Stimulated activated CD8-positive, alpha-beta memory T cell treated with anti-CD3 and anti-CD28 coated beads, Interleukin-2, amount 100 ng/mL, for 1 hour (primary cell): ENCODE measurements at places on chromosomes 7 and 10.

- DNase-seq: no peak
These were observed 368.6 kb downstream of the REEP3 start for GRCh38 chr10:63889803-63890202.

DNA sequence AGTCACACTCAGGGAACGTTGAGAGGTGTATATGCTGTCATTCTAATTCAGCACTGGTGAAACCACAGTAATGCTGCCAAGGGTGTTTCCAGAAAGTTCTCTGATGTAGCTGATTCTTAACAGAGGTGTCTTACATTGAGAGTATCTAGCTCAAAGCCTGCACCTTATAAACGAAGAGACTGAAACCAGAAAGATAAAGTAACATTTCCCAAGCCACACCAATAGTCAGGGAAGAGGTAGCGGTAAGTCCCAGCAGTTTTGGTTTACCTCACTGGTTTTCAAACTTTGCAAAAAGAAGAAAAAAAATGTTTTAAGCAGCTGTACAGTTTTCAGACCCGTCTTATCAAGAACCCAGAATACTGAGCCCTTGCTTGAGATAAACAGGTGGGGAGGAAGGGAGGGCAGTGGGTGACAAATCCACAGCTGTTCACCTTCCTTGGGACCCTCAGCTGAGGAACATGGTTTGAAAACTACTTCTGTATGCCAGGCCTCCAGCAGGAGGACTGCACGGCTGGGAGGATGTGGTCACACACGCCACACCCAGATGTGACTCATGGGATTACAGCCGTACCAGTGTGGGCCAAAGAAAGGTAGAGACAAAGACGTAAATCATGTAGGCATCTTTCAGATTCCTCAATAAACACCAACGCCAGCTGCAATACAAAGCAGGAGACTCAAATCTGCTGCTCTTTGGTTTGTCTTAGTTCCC, 63.9 kb upstream of the GSDME start:
- peak; percentile 60 for DNase-seq

GRCh38 chr7:156612930-156613329, 27.6 kb upstream of the RNF32 start:
- DNase-seq: peak; percentile 51

- DNase-seq: no peak
These were observed 154.0 kb downstream of the SGMS1 start for GRCh38 chr10:50469778-50470193.

DNA sequence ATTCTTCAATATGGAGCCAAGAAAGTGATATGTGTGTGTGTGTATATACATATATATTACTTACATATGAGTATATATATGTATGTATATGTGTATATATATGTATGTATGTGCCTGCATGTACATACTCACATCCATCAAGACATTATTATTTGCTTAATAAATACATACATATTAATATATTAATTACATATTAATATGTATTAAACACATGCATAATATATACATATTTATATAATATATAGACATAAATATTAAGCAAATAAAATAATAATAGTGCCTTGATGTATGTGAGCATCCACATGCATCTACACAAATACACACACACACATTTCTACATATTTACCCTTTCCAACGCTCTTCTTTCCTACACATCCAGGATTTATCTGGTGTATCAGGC, 88.7 kb upstream of the KCNMA1 start:
- no peak for DNase-seq

- DNase-seq: no peak
These were observed 485.6 kb upstream of the GRM3 start for GRCh38 chr7:86158111-86158510.

GRCh38 chr10:111367531-111367930, 290.7 kb downstream of the ADRA2A start:
- no peak for DNase-seq

- DNase-seq: peak; percentile 52
These were observed 61.3 kb downstream of the FOXL3 start for GRCh38 chr7:351256-351655.

DNA sequence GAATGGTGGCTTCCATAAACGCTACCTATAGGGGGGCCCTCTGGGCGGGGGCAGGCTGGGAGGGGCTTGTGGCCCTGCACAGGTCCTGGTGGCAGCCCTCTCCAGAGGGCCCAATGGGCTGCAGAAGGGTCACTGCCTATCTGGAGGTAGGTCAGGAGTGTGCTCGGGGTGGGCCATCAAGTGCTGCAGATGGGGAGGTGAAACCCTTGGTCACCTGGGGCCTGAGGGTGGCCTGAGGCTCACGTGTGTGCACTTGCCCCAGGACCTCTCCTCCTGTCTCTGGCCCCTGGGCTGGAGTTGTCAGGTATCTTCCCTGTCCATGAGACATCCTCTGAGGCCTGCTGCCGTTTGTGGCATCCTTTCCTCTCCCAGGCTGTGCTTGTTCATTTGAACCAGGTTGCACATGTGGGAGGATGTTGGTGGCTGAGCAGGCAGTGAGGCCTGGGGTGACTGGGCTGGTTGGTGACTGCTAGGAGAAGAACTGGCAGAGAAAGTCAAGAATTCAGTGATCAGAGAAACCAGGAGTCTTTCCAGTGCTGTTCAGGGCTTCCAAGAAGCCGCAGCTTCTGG, 21.1 kb upstream of the SH2D4B start:
- DNase-seq: no peak

- no peak for DNase-seq
These were observed 189.5 kb downstream of the ARHGAP12 start for GRCh38 chr10:31739146-31739545.

GRCh38 chr10:64859911-64860310, 1338.7 kb downstream of the REEP3 start:
- no peak for DNase-seq
